ENCODE measurements at places on chromosomes 11 and 22. TPM values are rescaled to one million over a fixed set of nuclear protein-coding genes. Genes with fewer than 3 reads are reported as not detected.

- no peak for DNase-seq
Observed at GRCh38 chr11:83971063-83971462, 684.9 kb upstream of the CCDC90B start.

DNA sequence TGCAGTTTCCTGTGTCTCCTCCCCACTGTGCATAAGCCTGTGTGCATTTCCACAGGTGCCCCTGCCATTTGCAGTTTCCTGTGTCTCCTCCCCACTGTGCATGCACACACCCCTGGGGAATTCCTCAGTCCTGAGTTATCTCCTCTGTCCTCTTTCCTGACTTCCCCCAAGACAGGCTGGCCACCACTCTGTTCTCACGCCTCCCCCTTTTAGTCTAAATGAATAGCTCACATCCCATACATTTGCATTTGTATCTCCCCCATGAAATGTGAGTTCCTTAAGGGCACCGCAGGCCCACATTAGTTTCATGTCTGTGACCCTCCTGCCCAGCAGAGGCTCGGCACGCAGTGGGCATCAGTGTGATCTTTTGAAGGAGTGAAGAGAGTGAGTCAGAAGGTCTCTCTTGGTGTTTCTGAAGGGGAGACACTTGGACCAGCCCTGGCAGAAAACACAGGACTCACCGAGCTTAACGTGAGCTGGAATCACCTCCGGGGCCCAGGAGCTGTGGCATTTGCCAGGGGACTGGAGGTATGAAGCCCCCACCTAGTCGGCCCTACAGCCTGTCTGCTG lies 6.2 kb downstream of the LRRC74B start:
- no peak for DNase-seq

DNA sequence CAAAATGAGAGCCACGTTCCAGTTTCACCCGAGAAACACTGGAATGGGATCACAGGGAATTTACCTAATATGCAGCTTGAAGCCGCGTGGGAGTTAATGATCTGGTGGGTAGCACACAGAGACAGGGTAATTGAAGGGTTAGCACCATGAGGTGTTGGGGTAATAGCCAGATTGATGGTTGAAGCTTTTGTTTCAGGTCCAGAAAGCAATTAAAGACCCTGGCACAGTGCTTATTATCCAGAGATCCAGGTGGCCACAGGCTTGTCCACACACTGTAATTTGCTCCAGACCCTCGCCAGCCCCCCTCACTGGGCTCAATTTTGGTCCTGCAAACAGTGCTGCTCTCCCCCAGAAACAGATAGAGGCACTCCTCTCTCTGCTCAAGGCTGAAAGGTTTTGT lies 282.5 kb upstream of the ISX start:
- DNase-seq: no peak

GRCh38 chr11:90391756-90392155 lies 168.9 kb upstream of the CHORDC1 start:
- no peak for DNase-seq

INS gene
- not detected for total RNA-seq

- no peak for DNase-seq
Observed at GRCh38 chr11:11987503-11988022, 20.9 kb downstream of the DKK3 start.

Data from upper lobe of right lung (tissue), 1 donor.